ENCODE measurements at places on chromosomes 2 and 18.

DNA sequence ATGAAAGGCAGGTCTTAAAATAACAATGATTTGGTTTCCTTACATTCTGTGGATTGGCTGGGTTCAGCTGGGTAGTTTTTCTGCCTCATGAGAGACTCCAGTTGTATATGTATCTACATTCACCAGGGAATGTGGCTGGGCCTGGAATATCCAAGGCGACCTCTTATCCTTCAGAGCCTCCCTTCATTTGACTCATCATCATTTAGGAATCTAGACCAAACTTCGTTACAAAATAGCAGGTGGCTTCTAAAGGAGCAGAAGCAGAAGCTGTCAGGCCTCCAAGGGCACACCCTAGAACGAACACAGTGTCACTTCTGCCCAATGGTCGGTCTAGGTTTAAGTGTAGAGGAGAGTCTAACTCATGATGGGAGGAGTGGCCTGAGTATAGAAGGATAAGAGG, 204.2 kb downstream of the EN1 start:
- DNase-seq = no peak

GRCh38 chr2:239644011-239644410, 243.2 kb upstream of the HDAC4 start:
- DNase-seq = peak; percentile 41

DNA sequence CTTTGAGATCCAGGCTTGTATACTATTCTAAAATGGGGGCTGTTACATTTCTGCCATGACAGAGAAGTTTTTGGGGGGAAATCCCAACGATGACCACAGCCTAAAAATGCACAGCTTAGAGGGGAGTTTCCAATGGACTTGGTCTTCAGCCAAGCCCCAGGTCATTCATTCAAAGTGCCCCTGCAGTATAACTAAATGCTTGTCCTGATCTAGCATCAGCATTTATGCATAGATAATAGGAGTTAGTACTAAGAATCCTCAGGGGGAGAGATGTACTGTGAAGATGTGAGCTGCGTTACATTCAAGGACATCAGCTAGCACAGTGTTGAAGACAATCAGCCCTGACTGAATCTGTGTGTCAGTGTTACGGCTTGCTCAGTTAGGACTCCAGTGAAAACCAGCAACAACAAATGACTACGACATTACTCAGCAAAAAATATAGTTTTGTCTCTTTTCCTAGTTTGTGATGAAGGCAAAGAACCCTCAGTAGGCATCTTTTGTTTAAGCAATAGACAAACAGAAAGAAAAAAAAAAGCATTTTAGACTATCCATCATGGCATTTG, 160.9 kb downstream of the ZEB2 start:
- no peak for DNase-seq

DNA sequence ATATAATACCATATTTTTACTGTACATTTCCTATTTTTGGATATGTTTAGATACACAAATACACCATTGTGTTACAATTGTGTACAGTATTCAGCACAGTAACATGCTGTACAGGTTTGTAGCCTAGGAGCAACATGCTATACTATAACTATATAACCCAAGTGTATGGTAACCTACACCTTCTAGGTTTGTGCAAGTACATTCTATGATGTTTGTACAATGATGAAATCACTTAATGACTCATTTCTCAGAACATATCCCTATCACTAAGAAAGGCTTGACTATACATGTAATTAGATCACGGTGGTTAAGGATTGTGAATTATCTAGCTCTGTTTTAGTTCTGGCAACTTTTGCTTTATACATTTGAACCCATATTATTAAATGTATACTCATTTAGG, 31.3 kb downstream of the NPHP1 start:
- DNase-seq = no peak

DNA sequence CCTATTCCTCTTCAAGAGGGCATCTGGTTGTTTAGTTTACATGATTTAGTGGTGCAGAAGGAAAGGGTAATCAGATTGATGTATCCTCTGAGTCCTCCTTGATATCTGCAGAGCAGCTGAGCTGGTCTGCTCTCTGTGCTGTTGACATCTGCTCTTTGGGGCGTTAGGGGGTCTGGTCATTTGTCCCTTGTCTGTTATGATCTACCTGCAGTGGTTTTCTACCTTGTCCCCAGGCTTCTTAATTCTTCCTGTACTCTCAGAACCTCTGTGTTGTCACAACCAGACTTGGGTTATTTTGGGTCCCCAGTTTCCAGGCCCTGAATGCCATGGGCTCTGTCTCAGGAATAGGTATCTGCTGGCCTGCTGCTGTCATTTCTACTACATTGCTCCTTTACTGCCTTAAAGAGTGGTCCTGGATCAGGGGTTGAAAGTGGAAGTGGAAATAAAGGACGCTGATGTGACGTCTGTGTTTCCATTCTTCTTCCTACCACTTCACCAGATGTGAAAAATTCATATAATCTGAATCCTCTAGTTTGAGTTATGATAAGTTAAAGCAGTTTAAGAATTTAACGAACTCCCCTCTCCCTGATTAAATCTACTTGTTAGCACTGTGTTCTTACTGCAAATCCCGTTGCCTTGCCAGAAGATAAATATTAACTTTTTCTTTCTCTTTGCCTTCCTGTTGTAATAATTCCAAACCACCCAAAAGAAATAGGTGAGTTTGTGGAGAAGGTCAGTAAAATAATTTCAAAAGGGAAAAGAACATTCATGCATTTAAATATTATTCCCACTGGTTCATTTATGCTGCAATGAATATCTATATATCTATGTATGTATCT, 16.6 kb upstream of the CPS1 start:
- DNase-seq = no peak

DNA sequence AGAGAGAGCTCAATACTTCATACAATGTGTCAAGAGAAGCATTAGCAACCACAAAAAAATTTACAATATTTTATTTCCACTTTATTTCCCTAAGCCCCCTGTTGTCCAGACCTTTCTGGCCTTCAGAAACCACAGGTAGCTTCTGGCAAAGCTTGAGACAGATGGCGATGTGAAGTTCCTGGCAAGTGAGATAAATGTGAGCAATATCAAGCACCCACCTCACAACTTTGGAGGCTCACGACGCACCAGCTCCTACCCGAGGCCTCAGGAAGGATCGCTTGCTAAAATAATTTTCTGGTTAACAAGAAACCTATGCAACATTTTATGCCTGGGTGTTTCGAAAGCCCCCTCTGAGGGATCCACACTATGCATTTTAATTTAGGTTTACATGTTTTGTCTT, 158.1 kb upstream of the CHAC2 start:
- no peak for DNase-seq
